ENCODE measurements at places on chromosomes 7 and 10. TPM values are rescaled to one million over a fixed set of nuclear protein-coding genes. Genes with fewer than 3 reads are reported as not detected.
A peak's percentile ranks its signal among the peaks of the same experiment; 100 is the strongest.

The RBP4 gene
- not detected for total RNA-seq

The TRIL gene
- total RNA-seq, result not detected

GRCh38 chr10:74056050-74056818 is 58.3 kb downstream of the VCL start:
- peak; percentile 70 for DNase-seq
- peak overlapping the region; percentile 63 for H3K4me3 ChIP-seq
- H3K27ac ChIP-seq, result peak overlapping the region; percentile 79
- peaks cover 24% of the 10 kb centered on the region for H3K36me3 ChIP-seq

The NRF1 gene
- total RNA-seq, result 9.8 TPM

- DNase-seq, result peak; percentile 87
- peaks cover 30% of the 10 kb centered on the region for H3K4me1 ChIP-seq
- H3K27me3 ChIP-seq, result peaks cover 2% of the 10 kb centered on the region
These were observed 18.1 kb downstream of the MINDY4 start for GRCh38 chr7:30789334-30789711.

The NUDCD3 gene
- 103 TPM for total RNA-seq

All from HFFc6 (cell line).